ENCODE measurements at places on chromosomes 11 and 22.

DNA sequence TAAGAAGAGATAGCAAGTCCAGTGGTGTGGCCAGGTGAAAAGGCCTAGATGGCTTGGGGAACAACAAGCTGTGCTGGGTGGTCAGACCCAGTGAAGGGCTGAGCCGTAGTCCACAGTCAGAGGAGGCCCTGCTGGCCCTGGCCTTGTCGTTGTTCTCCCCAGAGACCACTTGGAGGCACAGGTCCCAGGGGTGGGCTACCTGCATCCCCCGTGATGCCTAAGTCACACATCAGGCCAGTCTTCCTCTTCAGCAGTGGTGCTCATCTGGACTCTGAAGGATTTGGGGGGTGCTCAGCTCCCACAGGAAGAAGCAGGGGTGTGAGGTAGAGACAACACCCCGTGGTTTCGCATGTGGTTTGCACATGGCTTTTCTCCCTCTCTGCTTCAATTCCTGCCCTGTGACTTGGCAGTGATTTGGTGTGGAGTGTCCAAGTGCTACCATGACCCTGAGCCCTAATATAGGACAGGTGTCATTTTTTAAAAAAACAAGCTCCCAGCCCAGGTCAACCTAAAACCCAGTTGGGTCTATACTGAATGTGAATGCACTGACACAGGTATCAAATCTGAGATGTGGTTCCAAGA lies 51.0 kb downstream of the ALX4 start:
- DNase-seq, result no peak

- no peak for DNase-seq
Measured at GRCh38 chr22:20843501-20843900, 15.1 kb downstream of the PI4KA start.

- no peak for DNase-seq
Measured at GRCh38 chr11:114826910-114827442, 148.6 kb downstream of the NXPE2 start.

- no peak for DNase-seq
Measured at GRCh38 chr11:128299132-128299726, 288.1 kb downstream of the ETS1 start.

DNA sequence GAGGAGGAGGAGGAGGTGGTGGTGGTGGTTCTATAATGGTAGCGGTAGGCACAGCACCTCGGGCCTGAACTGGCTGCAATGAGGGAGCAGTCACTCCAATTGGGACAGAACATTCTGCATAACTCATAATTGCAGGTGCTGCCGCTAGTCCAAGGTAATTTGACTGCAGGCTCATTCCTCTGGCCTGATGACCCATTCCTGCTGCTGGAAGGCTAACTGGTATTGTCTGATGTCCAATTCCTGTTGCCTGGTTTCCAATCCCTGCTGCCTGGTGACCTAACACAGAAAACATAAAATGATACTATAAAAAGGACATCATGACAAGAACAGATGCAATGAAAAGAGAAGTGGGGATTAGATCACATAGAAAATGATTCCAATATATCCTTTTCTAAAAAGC lies 7.9 kb upstream of the AGBL2 start:
- no peak for DNase-seq

DNA sequence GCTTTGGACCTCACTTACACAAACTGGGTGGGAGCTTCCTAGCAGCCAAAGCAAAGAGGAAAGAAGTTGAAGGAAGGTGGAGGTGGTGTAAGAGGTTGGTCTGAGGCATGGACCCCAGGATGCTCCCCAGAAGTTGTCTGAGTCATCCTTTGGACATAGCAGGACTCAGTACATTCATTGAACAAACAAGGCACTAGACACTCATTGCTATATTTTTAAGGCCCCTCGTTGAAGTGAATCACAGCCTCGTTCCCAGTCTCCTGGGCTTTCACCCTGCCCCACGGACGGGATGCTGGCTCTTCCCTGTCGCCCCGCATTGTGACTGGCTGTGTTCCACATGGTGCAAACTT lies 95.9 kb upstream of the FGF3 start:
- DNase-seq, result no peak

GRCh38 chr11:11731311-11732083 lies 109.7 kb upstream of the GALNT18 start:
- no peak for DNase-seq

- no peak for DNase-seq
Measured at GRCh38 chr22:44703255-44703870, 1.4 kb downstream of the PRR5 start.

- peak; percentile 62 for DNase-seq
Measured at GRCh38 chr11:12097219-12097618, 13.2 kb upstream of the MICAL2 start.

Measured in hematopoietic multipotent progenitor cell treated with erythropoietin and hydrocortisone succinate and interleukin-3 and kit ligand, for 4 days (in vitro differentiated cells).